ENCODE measurements at places on chromosomes 3 and 15.

DNA sequence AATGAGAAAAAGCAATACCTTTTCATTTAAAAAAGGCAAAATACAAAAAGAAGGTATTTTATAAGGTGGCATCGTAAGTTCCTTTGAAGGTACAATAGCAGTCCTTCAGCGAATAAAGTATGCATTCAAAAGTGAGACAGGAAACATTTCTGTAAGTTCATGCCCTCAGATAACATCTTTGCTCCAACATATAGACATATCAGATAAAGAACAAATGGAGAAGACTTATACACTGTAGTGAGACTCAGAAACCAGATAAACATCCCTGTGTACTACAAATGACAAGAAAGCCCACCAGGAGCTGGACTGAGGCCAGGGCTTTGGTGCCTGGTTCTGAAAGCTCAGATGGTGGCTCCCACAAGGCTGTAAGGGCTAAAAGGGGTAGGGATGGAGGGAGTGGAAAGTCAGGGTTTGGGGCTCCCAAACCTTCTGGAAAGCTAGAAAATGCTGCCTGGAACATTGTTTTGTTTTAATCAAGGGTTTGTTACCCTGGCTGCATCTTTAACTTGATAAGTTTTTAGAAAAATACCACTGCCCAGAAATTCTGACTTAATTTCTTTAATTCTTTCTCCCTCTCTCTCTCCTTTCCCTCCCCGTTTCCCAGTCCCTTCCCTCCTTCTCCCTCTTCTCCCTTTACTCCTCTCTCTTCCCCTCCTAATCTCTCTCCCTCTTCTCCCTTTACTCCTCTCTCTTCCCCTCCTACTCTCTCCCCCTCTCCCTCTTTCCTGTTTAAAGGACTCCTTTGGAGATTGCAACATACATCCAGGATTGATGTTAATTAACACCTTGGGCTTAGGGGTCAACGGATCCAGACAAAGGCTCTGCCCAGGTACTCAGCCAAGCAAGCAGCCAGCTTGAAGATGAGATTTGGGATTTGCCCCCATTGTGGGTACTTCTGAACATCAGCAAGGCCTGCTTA is 126.1 kb downstream of the AQP9 start:
- no peak for DNase-seq

DNA sequence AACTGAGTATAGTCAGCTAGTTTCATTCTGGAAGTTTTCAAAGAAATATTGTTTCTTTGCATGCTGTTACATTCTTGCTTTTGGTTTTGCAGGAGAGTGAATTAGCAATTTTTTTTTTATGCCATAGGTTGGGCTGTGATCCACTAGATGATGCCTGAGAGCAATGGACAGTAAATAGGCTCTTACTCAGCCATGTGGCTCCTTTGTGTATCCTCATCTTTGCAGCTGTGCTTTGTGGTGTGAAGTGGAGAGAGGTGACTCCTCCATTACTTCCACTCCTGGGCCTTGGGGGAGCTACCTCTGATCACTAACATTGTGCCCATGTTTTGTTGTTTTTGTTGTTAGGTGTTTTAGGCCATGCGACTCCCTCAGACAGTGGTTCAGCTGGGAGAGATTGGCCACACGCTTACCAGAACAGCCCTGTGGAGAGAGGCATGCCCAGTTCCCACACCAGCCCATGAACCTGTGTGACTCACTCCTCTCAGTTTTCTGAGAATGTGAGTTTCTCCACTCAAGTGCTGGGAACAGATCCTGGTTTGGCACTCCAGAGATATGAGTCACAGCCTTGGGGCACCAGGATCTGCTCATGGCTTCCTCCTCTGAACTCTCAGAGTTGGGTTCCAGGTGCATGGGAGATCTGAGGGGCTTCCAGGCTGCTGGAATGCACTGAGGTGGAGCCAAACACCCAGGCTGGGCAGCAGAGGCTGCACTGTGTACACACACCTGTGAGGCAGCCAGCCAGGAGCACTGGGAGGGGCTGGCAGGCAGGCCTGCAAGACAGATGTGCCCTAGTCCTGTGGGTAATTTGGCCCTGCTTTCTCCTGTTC is 785.3 kb downstream of the ROBO2 start:
- no peak for DNase-seq

- no peak for DNase-seq
Observed at GRCh38 chr15:41233367-41233771, 2.3 kb downstream of the CHP1 start.

GRCh38 chr15:86489981-86490380 is 410.3 kb downstream of the AGBL1 start:
- no peak for DNase-seq

DNA sequence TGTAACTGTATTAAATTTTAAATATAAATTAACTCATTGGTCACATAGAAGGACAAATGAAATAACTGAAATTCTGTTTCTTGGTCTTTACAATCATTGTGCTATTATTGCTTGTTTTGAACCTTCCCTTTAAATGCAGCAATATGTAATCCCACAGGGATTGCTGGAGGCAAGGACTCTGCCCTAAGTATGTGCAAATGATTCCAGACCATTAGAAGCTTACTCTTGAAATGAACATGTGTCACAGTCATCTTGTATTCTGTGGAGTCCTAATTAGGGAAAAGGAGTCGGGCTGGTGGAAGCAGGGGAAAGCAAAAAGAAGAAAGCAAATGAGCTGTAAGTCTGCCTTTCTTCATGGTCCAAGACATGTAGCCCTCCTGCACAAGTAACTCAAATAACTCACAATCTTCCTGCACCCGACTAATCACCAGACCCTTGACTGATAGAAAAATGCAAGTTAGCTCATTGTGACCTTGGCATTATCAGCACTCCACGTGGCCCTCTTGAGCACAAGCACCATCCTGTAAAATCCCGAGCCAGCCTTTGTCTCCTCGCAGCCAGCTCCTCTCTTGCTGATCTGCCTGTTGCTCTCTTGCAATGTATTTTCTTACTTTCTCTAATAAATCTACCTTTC is 2.3 kb upstream of the TMPRSS7 start:
- DNase-seq = no peak

- DNase-seq = no peak
Observed at GRCh38 chr15:64099379-64099778, 3.6 kb downstream of the SNX1 start.

GRCh38 chr3:36957862-36958686 is 13.2 kb upstream of the TRANK1 start:
- no peak for DNase-seq

DNA sequence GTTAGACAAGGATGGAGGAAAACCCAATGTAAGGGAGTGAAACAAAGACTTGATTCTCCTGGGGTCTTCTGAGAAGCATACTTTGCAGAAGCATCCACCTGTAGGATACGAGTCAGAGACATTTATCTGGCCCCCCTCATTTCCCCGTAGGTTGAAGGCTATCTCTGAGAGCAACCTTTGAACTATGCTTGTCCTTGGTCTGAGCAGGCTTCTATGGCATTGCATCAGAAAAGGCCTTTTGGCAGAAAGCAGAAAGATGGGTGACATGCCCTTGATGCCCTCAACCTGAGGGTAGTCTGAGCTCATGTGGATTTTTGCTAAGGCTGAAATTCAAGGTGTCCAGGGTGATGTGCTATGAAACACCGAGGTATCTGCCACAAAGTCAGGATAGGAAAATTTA is 131.6 kb upstream of the SGO1 start:
- DNase-seq = no peak

- DNase-seq = no peak
Observed at GRCh38 chr15:84689858-84690257, 26.1 kb downstream of the SEC11A start.

GRCh38 chr15:77370580-77370979 is 49.3 kb downstream of the PEAK1 start:
- no peak for DNase-seq

DNA sequence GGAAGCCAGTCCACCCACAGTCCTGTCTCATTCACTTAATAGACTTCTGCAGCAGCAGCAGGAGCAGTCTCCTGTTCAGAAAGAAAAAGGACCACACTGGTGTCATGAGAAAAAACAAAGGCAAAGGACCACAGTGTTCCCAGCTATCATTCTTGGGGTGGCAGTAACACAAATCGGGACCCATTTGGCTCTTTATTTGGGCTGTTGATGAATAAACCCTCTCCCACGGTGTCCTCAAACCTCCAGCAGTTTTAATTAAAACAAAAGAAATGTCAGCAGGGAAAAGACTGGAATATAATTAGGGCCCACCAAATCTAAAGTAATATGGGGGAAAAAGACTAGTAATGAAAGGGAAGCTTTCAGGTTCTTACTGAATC is 210.5 kb upstream of the SLC2A2 start:
- no peak for DNase-seq

GRCh38 chr3:152319831-152320617 is 51.3 kb downstream of the MBNL1 start:
- no peak for DNase-seq

DNA sequence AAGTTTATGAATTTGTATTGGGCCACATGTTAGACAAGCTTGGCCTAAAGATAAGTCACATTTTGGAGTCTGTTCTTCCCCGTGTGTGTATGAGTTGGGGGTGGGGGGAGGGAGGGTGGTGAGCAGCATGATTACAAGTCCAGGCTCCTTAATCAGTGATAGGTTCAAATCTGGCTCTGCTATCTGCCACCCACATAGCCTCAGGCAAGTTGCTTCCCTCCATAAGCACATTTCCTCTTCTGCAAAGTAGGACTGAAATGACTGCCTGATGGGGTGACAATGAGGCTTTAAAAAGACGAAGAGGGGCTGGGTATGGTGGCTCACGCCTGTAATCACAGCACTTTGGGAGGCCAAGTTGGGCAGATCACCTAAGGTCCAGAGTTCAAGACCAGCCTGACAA is 1.1 kb upstream of the SPATA12 start:
- DNase-seq = no peak

DNA sequence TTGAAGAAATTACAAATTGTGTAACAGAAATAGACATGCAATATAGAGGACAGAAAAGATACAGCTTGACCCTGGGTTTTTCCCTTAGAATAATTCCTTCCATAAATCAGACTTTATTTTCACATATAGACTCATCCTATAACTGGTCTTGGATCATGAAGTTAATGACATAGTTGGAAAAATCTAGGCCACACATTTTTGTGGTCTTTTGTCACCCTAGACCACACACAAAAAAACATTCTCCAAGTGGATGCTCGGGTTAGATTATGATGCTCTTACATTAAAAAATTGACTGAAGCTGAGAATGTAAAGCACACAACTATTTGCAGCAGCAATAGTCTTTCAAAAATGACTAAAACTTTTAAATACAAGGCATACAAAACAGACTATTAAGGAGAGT is 7.5 kb upstream of the PLA2G4D start:
- DNase-seq = no peak

GRCh38 chr15:66066481-66066880 is 187.1 kb downstream of the MEGF11 start:
- no peak for DNase-seq

DNA sequence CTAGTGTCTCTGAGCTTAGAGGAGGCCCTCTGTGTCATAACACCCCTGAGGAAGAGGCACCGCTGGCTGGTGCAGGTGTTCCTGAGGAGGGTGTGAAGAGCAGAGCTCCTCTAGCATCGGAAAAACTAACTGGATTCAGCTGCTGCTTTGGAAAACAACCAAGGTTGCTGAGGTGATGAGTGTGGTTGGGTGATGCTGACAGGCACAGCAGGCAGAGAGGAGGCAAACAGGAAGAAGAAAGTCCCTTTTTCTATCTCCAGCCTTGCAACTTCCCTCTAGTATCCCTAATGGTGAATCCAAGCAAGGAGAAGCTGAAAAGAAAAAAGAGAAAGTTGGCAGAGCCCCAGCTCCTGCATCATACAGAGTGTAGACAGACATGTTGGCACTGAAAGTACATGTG is 3.8 kb upstream of the OR4F15 start:
- DNase-seq = no peak

- DNase-seq = no peak
Observed at GRCh38 chr3:108849075-108849474, 26.5 kb downstream of the TRAT1 start.

DNA sequence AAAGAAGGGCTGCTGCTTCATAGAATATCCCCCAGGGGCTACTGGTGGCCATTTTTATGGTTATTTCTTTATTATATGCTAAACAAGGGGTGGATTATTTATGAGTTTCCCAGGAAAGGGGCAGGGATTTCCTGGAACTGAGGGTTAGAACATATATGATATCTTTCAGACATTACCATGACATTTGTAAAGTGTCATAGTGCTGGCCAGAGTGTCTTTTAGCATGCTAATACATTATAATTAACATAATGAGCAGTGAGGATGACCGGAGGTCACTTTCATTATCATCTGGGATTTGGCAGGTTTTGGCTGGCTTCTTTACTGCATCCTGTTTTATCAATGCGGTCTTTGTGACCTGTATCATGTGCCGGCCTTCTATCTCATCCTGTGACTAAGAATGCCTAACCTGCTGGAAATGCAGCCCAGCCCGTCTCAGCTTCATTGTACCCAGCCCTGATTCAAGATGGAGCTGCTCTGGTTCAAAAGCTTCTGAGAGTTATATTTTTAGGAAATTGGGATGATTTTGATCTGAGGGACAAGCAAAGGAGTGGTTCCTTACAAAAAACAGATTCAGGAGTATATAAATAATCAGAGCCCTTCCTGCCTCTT is 9.1 kb upstream of the ZBTB20 start:
- no peak for DNase-seq

GRCh38 chr3:30510596-30510995 is 95.8 kb upstream of the TGFBR2 start:
- no peak for DNase-seq

Measured in omental fat pad (tissue), 4 donors.